ENCODE measurements at places on chromosomes 1 and 21.

DNA sequence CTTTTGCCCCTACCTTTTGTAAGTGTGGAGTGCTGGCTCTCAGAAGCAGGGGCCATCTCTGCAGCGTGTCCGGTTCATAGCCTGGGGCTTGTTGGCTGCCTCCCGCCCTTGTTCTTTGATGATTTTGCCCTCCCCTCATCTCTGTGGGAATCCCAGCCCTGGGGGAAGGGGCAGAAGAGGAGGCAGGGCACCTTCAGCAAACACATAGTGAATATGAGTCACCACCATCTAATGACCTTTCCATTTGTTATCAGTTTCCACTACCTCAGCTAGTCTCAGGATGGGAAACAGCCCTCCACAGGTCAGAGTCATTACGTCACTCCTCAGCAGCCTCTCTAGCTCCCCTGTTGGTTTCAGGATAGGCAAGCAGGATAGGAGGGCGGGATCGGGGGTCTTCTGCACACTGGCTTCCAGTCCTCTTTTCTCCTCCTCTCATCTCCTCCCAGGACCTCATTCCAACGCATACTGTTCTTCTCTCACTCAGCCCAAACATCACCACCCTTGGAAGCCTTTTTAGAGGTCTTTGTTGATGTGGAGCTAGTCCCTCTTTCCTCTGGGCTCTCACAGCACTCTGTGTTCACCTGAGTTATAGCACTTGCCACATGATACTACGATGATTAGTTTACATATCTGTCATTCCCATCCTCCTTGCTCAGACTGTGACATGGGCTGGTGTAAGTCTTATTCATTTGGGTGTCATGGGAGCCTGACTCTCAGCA lies 15.8 kb downstream of the GADD45A start:
- peak; percentile 73 for DNase-seq

DNA sequence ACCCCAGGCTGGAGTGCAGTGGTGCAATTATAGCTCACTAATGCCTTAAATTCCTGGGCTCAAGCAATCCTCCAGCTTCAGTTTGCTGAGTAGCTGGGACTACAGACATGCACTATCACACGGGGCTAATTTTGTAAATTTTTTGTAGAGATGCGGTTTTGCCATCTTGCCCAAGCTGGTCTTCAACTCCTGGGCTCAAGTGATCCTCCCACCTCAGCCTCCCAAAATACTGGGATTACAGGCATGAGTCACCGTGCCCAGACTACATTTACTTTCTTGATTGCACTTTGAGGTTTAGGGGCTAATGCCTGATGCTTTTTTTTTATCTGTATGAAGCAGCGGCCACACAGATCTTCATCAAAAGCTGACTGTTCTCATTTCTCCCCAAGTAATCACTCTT lies 124.6 kb downstream of the KIF26B start:
- DNase-seq, result no peak

DNA sequence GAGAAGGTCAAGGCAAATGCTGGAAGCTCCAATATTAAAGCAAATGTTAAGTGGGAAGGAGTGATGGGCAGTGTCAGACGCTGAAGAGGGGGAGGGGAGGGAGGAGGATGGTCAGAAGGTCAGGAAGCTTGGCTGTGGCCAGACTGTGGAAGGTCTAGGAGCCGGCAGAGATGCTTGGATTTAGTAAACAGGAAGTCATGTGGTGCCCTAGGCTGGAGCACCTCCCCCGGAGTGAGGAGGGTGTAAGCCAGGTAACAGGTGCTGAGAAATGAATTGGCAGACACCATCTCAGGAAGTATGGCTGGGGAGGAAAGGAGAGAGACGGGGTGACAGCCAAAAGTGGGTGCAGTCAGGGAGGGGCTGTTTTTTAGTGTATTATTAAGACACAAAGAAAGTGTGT lies 17.7 kb downstream of the CSMD2 start:
- DNase-seq, result no peak

DNA sequence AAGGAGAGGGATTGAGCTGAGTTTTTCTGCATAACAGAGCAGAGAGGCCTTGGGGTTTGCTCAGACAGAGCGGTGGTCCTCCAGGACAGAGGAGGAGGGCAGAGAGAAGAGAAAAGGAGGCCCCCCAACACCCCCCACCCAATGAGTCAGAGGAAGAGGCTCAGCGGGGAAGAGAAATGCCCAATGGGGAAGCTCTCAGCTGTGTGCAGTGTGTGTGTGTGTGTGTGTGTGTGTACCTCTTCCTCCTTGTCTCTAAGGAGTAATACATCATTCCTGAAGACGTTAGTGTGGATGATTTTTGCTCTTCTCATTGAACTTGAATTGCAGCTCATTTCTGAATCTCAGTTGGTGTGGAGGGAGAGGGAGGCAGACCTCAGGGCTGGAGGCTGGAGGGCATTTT lies 8.7 kb downstream of the TMPRSS3 start:
- DNase-seq, result no peak

GRCh38 chr21:31660259-31660565 lies 719 bp downstream of the SOD1 start:
- DNase-seq, result peak; percentile 26

DNA sequence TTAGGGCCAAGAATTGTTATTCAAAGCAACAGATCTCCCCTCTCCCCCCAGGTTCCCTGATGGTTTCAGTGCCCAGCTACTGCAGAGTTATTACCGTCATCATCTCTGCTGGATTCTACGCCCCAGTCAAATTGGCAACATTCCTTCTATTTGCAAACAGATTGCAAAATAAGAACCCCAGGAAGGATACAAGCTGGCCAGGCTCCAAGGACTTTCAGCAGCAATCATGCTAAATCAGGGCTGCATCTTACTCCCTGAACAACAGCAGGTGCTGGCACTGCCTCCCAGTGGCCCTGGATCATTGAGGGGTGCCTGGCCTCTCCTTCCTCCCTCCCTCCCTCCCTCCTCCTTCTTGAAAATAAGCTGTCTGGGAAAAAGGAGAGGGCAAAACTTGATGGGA lies 521.6 kb upstream of the BEND5 start:
- no peak for DNase-seq

- DNase-seq, result no peak
Observed at GRCh38 chr1:203126866-203127665, 460 bp upstream of the ADORA1 start.

- no peak for DNase-seq
Observed at GRCh38 chr1:214364386-214364785, 83.4 kb downstream of the SMYD2 start.

- DNase-seq, result peak; percentile 7
Observed at GRCh38 chr1:241311056-241311746, 45.8 kb downstream of the RGS7 start.

DNA sequence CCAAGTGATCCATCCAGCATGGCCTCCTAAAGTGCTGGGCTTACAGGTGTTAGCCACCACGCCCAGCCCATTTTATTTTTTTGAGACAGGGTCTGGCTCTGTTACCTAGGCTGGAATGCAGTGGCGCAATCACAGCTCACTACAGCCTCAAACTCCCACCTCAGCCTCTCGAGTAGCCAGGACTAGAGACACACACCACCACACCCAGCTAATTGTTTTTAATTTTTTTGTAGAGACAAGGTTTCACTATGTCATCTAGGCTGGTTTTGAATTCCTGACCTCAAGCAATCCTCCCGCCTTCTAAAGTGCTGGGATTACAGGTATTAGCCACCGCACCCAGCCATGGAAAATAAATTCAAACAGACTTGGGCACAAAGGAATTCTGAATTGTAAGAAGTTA lies 31.9 kb downstream of the PUM1 start:
- DNase-seq, result no peak

- peak; percentile 35 for DNase-seq
Observed at GRCh38 chr1:67716800-67717199, 31.8 kb downstream of the GADD45A start.

DNA sequence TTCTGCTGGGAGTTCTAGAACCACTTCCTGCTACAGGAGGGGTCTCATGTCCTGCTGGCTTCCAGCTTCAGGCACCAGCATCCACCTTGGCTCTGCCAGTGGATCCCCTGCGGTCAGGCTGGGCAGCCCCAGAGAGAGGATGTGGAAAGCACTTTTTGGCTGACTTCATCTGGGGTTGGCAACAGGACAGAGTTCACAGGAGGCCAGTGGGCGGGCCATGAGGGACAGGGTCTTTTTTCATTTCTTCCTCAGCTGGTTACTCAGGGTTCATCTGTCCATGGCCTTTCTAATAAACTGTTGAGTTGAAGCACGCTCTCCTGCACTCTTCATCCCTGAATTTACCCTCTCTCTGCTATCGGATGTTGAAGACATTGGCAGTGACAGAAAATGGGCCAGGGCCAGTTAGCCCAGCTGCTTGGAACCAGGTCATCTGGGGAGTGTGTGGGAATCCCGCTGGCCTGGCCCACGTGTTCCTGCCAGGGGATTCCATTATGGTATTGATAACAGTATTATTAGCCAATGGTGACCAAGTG lies 45.2 kb downstream of the RPS6KA1 start:
- DNase-seq, result peak; percentile 65

- DNase-seq, result peak; percentile 2
Observed at GRCh38 chr1:81254560-81254959, 546.2 kb upstream of the ADGRL2 start.

DNA sequence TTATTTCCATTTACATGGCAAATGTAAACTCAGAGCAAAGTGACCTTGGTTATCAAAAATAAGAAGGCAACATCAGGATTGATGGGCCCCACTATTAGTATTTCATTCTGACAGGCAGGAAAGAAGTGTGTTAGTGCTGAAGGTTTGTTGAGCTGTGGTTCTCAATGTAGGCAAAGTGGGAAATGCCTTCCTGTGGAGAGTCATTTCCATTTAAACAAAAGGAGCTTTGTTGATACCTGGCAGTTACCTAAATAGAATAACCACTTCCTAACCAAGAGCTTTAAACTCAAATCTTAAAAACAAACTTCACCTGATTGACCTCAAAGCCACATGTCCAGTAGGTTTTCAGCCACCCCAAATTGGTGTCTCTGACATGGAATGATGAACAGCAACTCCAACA lies 579.9 kb upstream of the BEND5 start:
- DNase-seq, result no peak

- no peak for DNase-seq
Observed at GRCh38 chr1:171600862-171601261, 21.2 kb upstream of the MYOCOS start.

- no peak for DNase-seq
Observed at GRCh38 chr1:186611156-186611555, 69.1 kb downstream of the PTGS2 start.

GRCh38 chr1:32895325-32896215 lies 5.6 kb downstream of the TMEM54 start:
- no peak for DNase-seq

Measured in H4 (cell line).